ENCODE measurements at places on chromosomes 11 and 22. TPM values are rescaled to one million over a fixed set of nuclear protein-coding genes. Genes with fewer than 3 reads are reported as not detected.

The AGBL2 gene
- total RNA-seq: 4.3 TPM

The MYEOV gene
- total RNA-seq: 0.22 TPM

The PNPLA5 gene
- total RNA-seq: 5.2 TPM

The VSTM5 gene
- total RNA-seq: not detected

The RFPL1 gene
- total RNA-seq: not detected

The HEPHL1 gene
- total RNA-seq: 0.07 TPM

The CLDN5 gene
- total RNA-seq: 0.26 TPM

- DNase-seq: no peak
Observed at GRCh38 chr11:9057007-9057406, 34.4 kb downstream of the SCUBE2 start.

DNA sequence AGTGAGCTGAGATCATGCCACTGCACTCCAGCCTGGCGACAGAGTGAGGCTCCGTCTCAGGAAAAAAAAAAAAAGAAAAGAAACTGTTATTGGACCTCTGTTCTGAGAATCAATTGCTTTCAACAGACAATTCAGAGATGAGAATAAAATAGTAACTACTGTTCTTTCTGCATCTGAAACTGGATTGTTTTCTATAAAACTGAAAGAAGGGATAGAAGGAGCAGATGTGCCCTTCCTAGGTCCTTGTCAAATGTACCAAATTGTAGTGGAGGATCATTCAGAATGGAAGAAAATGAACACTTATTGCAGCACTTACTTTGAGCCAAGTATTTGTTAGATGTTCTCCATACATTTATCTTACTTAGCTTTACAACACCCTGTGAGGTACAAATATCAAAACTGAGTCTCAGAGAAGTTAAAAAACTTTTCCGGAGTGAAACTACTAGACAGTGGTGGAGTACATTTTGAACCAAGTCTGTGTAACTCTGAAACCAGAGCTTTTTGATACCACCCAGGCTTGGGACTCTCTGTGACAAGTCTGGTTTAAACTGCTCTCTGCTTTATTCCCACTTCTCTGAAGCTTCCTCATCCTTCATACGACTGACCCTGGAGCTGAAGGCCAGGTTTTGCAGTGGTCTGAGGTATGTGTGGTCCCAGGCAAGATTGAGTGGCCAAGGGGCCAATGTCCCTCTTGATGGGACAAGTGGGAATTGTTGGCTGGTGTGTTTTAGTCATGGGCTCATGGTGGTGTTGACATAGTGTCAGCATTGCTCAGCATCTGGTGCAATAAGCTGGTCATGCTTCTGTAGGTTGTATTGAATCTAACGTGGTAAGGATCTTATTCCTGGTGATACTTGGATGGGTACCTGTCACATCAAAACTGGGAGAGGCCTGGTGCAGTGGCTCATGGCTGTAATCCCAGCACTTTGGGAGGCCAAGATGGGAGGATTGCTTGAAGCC, 48.2 kb upstream of the CCDC134 start:
- DNase-seq: no peak

- no peak for DNase-seq
Observed at GRCh38 chr11:77654770-77655434, 17.3 kb upstream of the CLNS1A start.

DNA sequence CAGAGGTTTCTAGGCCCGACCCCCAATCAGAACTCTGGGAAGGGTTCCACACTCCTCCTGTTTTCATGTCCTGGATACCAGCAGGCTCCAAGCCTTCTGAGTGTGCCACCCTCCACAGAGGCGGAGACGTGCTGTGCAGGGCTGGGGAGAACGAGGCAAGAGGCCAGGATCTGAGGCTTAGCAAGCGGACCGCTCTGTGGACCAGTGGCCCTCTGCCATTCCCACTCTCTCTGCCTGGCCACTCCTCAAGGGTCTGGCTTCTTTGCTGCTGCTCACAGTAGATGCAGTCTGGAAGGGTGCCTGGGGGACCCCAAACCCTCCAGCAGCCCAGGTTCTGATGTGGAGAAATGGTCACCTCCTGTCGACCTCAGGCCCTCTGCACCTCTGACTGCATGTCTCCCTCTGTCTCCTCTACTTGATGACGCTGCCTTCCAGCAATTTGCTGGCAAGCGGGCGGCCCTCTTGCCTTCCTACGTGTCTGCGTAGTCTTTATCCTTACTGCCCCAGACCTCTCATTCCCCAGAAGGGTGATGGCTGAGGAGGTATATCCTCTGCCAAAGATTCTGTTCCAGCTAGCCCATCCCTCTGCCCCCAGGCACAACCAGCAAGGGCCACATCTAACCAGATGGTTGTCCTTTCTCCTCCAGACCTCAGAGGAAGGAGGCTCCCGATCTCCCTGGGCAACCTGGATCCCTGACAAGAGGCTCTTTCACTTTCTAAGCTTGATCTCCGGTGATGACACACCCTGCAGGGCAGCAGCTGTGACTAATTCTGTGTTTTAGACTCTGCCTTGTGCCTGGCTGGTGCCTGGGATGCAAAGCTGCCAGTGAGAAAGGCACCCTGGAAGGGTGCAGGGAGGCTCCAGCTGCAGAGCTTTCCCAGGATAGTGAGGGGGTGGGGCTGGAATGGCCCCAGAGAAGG, 87.3 kb downstream of the NAT10 start:
- DNase-seq: no peak

DNA sequence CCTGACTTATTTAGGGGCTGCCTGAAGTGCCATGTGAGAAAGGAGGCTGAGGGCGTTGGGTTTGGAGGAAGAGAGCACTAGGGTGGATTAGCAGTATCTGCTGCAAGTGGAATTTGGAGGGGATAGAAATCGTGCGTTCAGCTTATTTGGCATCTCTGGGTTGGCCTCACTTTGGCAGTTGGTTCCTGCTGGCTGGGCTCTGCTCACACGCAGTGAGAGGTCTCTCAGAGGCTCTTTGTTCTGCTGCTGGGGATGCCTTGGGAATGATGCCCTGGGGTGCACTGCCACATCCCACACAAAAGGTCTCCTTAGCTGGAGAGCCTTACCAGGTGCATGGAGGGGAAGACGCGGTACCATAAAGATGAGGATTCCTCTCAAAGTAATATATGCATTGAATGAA, 17.7 kb upstream of the MICAL2 start:
- peak; percentile 39 for DNase-seq

DNA sequence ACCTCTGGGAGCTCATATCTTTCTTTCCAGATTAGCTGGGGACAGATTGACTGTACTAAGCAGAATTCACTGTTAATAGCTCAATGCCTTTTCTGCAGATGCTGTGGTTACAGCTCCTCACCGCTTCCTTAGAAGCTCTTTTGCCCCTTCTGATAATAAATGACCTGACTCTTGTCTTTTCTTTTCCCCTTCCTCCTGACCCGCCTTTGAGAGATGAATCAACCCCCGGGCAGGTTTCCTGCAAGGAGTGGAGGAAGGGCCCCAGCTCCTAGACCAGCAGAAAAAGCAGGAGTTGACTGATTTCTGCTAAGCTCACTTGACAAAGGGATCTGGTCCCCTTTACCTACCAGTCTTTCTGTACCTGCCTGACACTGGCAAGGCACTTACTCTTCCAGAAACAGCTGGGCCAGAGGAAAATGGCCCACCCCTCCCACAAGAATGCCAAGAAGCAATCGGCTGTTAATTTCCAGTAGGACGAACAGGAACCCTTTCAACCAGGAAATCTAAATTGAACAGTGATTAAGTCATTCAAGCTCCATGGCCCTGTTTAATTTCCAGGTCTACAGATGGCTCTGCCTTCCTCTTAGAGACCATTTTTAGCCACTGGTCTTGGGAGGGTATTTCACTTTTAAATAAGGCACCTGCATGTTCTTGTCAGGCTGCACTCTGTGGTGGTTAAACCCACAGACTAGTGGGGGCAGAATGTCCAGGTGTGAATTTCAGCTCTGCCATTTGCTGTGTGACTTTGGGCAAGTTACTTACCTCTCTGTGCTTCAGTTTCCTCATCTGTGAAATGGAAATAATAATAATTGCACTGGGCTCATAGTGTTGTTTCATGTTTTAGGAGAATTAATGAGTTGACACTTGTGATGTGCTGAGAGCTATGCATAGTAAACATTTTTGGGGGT, 67.5 kb downstream of the PRR5L start:
- DNase-seq: no peak

DNA sequence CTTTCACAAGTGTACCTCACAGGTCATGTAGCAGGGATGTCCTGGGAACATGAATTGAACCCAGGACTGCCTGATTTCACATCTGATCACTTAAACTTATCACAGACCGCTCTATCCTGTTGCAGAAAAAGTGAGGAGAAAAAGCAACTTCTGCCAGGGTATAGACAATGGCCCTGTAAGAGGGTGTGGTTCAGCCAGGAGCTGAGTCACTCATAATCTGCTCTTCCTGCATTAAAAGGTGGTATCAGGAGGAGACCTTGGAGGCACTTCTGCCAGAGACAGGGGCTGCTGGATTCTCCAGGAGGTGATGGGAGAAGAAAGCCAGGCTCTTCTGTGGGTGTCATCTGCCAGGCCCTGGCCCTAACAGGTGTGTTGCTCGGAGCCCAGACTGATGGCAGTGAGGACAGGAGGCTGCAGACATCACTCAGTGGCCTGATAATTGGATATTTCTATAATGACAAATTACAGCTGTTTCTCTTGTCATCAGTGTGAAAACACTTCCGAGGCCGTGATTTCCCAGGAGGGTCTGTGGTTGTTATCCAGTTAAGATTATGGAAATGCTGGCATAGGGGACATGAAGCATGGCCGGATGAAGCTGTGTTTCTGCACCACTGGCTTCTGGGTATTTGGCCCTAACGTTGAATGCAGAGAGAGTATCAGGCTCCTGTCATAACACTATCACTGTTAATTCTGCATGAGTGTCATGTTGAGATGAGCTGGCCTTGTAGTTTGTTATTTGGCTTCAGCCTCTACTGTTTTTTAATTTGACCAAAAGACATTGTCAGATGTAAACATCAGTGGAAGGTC, 125.1 kb upstream of the ZBED5 start:
- DNase-seq: no peak

- no peak for DNase-seq
Observed at GRCh38 chr11:84292006-84292405, 1005.8 kb upstream of the CCDC90B start.

DNA sequence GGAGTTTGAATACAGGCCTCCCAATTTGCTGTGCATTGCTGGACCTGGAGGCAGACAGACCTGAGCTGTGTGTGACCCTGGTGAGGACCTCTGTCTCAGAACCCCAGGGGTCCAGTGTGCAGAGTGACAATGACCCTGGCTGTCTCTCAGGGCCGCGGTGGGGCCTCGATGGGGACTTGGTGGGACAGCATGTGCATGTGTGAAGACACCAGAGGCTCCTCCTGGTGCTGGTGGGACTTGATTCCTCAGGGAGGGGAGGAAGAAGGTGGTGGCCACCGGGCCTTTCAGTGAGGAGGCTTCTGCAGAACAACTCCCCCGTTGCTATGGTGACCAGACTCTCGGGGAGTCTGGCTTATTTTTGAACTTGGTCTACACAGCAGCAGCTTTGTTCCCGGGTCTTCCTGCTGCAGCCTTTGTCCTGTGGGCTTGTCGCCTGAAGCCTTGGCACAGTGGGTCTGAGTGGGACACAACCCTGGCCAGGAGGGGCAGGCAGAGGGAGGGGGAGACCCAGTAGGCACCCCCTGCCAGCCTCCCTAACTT, 35.3 kb downstream of the MCM5 start:
- no peak for DNase-seq

DNA sequence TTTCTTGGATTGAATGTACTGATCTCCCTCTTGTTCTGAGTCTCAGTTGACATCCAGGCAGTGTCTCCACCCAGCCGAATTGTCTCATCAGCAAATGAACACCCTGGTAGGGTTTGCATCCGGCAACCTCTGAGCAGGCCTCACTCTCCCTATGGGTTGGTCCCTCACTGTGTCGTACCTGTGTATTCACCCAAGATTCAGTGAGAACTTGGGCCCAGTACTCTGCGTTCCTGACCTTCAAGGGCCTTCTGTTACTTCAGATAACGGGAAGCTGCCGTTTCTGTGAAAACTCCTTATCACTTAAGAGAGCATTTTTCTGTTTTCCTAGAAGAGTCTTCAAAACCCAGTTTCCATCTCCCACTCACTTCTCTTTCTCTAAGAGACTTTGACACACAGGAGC, 915.6 kb downstream of the TBC1D22A start:
- DNase-seq: no peak

GRCh38 chr22:50445880-50446707, 28.7 kb downstream of the SBF1 start:
- DNase-seq: no peak
